NCI-H1048 (cell line): ENCODE measurements at places on chromosomes 2 and 18.

DNA sequence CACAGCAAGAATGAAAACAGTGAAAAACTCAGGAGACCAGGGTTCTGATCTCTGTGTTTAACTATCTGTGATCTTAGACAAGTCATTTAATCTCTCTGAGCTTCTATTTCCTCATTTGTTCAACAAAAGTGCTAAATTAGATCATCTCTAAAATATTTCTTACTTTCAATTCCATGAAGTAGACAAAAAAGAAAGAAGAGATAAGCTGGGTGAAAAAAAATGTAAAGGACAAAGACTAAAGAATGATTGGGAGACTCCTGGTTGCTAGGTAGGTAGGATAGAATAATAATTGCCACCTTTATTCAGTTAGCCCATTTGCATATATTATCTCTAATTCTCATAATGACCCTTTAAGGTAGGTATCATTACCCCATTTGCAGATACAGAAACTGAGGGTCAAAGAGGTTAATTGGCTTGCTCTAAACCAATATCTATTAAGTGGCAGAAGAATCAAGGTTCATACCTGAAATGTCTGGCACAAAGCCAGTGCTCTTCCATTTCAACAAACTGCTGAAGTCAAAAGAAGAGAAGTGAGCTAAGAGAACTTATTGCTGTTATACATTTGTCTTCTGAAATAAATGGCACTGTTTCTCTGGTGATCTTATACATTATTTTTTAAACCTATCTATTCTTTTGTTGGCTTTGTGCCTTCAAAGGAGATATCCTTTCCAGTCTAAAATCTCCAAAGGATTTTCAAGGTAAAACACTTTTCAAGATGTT, 141.7 kb downstream of the OTX1 start:
- no peak for DNase-seq

DNA sequence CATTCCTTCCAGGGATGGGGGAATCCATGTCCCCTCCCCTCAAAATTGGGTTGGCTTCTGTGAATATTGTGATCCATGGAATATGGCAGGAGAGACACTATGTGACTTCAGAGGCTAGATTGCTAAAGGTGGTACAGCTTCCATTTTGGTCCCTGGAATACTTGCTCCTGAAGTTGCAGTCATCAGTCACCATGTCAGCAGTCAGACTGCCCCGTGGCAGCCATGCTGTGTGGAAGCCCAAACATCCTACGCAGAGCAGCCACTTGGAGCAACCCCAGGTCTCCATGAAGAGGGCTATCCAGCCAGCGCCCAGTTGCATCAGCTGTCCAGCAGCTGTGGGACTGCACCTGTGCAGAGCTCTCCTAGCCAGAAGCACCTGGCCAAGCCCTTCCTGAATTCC, 15.8 kb upstream of the KDSR start:
- DNase-seq = no peak

DNA sequence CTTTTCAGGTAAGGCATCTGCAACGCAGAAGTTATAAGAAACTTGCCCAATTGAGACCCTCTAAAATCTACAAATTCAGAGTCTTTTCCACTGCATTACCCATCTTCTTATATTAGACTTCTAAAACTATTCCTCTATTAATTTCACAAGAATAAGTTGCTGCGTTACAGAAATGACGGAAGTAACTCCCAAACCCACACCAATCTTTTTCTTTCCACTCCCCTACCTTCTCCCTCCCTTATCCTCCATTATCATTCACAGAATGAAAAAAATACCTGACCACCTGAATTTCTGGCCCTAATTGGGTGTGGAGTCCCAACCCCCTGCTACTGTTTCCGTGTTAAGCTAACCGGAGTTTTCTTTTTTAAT, 689 bp downstream of the RPRD1A start:
- no peak for DNase-seq

DNA sequence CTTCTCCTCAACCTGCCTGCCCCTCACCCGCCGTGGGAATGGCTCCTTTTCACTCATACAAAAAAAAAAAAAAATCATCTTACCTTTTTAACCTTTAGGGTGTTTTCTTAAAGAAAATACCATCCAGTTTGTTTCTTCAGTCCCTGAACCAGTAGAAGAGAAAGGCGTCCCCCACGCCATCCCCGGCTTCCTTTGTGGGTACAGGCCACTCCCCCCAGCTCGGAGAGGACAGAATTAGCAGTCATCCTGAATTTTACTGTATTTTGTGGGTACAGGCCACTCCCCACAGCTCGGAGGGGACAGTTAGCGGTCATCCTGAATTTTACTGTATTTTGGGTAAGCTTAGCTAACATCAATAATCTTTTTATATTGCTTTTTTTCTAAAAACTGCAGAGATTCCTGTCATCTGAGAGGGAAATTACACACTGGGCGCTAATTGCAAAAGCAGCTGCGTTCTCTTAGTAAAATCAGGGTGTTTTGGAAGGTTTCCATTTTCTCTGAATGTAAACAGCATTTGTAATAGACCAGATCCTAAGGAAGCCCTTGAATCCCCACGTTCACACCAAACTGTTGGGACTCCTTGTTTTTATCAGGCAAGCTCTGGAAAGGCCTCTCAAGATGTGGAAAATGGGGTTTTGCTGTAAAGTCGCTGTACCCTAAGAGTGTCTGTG, 72.5 kb downstream of the NFATC1 start:
- no peak for DNase-seq
